ENCODE measurements at places on chromosomes 2 and 18.

- DNase-seq, result no peak
Observed at GRCh38 chr2:26016012-26016705, 17.7 kb upstream of the RAB10 start.

DNA sequence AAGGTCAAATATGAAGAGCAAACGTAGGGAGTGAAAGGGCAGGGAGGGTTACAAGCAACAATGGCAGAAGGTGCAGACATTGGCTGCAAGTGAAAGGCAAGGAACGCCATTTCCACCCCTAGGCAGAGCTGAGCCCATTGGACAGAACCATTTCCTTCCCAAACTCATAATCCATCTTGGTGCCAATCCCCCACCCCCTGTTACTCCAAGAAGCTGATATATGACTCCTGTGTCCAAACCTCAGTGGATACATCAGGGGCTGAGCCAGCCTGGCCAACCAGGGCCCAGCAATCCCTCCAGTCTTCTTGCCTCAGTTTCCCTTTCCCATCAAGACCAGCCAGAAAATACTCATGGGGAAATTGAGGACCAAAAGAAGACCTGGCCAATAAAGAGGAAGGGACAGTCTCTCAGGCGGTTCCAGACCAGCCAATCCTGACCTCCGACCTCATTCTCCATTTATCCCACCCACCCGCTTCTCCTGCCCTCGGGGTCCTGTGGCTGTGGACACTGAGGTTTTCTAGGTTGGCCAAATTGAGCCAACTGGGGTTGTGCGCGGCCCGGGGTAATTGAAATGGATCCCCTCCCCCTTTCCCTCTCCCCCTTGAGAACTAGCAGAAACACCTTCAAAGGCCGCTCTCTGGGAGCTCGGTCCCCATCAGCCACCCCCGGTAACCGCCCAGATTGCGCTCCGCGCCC, 24.8 kb downstream of the TNS1 start:
- no peak for DNase-seq

DNA sequence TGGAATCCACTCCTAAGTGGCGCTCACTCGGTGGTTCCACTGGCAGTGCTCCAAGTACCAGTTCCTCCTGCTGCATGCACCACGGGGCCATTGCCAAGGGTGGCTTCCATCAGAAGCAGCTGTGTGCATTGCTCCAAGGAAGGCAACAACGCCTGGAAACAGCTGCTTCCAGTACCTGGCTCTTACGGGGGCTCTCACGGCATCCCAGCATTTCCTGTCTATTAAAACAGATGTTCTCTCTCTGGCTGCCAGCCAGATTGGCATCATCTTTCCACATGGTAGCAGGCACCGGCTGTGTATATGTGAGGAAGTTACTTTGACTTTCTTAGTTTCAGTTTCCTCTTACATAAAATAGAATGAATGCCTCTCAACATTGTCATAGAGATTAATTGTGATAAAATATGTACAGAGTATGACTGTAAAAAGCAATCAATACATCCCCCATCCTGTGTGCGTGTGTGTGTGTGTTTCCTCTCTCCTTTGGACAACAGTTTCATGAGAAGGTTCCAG, 84.9 kb downstream of the CMPK2 start:
- DNase-seq, result no peak

GRCh38 chr18:24736662-24737330, 276.4 kb downstream of the HRH4 start:
- DNase-seq, result no peak

DNA sequence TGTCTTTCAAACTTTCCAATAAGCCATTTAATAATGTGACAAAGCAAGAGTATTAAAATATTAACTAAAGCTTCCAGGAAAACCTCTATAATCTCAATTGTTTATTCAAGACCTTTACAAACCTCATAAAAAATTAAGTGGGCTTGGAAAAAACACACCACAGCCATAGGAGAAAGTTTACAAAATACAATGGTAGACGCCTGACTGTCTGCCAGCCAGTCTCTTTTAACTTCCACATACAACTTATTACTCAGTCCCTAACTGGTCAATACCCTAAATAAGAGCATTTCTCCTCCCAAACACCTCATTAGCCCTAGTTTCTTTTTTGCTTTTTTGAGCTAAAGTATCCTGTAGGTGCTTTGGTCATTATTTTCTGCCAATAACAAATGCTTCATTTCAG, 247.4 kb upstream of the CYP26B1 start:
- no peak for DNase-seq

GRCh38 chr2:188383158-188383557, 91.5 kb downstream of the GULP1 start:
- no peak for DNase-seq

DNA sequence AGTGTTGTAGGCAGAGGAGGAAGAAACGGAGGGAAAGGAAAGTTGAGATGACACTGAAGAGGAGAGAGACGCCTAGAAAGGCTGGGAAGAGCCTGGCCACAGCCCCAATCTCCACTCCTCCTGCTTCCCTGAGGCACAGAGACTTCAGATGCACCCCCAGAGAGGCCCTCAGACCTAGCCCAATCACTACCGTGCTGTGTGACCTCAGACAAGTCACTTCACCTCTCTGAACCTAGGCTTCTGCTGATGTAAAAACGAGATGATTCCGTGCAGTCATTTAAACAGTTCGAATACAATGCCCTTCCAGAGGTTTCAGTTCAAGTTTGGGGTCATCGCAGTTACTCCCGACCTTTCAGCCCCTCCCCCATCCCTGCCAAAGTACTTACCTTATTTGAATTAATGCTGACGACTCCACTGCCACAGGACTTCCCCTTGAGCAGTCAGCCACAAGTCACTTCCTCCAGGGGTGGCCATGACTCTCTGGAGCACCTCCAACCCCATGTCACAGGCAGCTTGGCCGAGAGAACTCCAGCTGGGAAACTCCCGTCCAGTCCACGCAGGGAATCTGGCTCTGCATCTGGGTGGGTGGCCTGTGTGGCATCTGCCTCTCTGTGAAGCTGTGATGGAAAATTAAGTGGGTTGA, 105.2 kb upstream of the ID2 start:
- DNase-seq, result peak; percentile 8

- no peak for DNase-seq
Observed at GRCh38 chr2:238598802-238599530, 172.2 kb downstream of the ASB1 start.

DNA sequence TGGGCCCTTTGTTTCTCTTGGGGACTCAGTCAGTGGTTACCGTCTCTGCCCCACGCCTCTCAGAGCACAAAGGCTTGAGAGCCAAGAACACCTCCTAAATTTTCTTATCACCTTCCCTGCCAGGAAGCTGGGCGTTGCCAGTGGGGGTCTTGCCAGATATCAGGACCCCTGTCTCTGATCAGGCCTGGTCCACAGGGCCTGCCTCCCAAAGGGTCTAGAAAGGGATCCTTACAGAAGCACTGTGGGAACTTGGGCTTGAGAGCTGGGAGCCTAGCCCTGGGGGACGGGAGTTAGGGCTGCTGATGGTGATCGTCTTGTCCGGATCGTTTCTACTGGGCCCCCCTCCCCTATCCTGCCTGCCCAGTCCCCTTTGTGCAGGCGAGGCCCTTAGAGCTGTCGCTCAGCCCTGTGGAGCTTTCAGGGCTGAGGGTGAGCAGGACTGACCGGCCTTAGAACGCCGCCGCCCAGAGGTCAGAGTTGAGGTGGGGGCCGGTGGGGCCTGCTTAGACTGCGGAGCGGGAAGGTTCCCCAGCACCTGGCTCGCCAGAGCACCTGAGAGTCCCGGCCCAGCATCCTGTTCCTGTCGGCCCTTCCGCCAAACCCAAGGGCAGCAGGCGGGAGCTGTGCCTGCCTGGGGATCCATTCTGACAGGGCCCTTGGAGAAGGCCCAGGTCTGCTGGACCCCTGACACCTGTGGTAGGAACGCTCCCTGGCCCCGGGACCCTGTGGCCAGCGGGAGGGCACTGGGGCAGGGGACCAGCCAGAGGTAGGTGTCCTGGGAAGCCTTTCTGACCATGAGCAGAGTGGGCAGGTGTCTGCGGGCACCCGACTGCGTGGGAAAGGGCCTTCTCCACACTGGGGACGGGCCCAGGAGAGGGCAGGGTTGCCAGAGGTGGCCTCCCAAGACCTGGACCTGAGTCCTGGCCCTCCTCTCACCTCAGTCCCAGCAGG, 956 bp downstream of the ESPNL start:
- DNase-seq, result no peak

GRCh38 chr2:55923982-55924321, 370 bp upstream of the EFEMP1 start:
- peak; percentile 11 for DNase-seq

GRCh38 chr18:77207540-77207939, 42.1 kb upstream of the GALR1 start:
- DNase-seq, result peak; percentile 81

GRCh38 chr2:219736209-219736608, 108.8 kb downstream of the SLC4A3 start:
- DNase-seq, result peak; percentile 80

DNA sequence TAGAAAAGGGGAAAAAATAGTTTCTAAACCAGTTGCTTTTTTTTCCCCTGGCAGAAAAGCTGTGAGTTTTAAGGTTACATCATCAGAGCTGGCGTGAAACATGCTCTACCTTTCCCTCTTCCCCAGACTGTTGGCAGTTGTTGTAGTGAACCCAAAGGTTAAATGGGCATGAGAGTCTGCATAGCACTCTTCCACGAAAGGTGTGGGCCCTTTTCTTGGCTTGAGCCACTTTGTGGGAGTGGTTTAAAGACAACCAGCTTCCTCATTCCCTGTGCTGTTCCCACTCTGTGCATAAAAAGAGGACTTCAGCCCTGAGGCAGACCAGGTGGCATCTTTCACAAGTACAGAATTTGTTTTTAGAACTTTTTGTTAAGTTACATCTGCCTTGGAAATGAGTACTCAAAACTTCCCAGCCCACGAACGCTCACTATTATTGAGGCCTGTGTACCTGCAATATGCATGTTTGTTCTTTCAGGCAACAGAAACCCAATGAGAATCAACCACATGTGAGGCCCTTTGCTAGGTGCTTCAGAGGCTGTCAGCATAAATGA, 243.8 kb downstream of the BABAM2 start:
- DNase-seq, result no peak

DNA sequence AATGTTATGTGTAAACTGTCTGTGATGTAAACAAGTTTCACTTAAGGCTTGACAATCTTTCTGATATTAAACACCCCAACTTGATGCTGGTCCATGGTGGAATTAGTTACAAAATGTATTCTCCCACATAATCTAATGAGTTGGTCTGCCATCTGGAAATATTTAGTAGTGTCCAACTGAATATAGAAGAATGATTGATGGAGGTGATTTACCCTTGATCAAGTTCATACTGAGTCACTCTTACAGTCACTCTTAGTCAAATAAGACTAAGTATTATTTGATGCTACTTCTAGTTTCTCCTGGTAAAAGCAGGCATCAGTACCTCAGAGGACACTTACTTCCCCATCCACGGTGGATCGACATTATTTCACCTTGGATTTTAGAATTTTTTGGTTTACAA, 198.1 kb downstream of the SATB2 start:
- DNase-seq, result peak; percentile 26

GRCh38 chr2:217753460-217754200, 249.2 kb downstream of the TNS1 start:
- no peak for DNase-seq

GRCh38 chr2:73172963-73173362, 29.4 kb upstream of the NOTO start:
- peak; percentile 43 for DNase-seq

- no peak for DNase-seq
Observed at GRCh38 chr2:62204998-62205496, 9.1 kb downstream of the B3GNT2 start.

- DNase-seq, result no peak
Observed at GRCh38 chr18:52395146-52395852, 55.3 kb downstream of the DCC start.

GRCh38 chr2:26850000-26850431, 2.1 kb downstream of the DPYSL5 start:
- DNase-seq, result no peak

GRCh38 chr2:8806885-8807704, 30.3 kb downstream of the KIDINS220 start:
- DNase-seq, result no peak

DNA sequence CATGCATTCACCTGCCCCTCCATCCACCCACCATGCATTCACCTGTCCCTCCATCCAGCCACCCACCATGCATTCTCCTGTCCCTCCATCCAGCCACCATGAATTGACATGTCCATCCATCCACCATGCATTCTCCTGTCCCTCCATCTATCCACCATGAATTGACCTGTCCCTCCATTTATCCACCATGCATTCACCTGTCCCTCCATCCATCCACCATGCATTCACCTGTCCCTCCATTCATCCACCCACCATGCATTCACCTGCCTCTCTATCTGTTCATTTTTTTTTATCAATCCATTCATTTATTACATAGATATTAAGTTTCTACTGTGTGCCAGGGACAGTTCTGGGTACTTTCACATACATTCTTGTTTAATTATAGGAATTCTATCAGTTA, 69.2 kb downstream of the MYCN start:
- DNase-seq, result no peak

DNA sequence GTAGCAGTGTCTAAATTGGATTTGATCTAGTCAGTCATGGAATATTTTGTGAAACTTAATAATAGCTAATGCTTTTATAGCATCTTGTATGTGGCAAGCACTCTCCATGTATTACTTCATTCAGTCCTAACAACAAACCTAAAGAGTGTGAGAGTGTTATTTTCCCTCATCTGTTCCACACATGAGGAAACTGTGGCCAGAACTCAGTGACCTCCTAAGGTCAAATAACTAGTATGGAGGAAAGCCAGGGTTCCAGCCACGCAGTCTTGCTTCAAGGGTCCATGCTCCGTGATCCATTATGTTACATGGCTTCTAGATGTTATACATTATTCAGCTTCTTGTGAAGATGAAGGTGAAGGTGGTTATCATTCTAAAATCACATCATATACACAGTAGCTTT, 45.5 kb downstream of the TWSG1 start:
- DNase-seq, result no peak

- DNase-seq, result no peak
Observed at GRCh38 chr18:62596145-62597005, 73.5 kb downstream of the ZCCHC2 start.

DNA sequence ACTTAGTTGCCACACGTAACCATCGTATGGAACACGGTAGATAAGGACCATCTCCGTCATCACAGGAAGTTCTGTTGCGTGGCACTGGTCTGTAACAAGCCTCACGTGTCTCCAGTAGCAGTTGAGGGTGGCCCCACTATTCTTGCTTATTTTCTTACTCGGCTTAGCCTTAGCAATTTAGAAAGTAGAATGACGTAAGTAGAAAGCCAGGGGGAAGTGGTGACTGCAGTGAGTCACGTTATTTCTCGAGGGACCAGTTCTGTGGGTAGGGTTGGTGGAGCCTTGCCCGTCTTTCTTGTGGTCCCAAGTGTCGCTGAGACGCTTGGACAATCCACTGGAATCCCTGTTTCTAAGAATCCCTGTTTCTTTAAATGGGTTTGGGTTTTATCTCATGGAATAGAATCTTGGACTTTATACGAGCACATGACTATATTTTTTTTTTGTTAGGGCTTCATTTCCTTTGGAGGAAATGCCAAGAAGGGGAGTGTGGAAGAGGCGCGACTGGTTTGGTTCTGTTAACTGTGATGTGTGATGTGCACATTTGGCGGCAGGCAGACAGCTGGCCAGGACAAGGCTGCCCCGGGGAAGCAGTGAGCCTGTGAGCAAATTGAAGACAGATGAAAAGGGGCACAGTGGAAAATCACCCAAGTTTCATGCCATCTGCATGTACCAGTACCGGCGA, 96.2 kb downstream of the CABLES1 start:
- DNase-seq, result peak; percentile 93
